ENCODE measurements at places on chromosomes 2 and 18.

DNA sequence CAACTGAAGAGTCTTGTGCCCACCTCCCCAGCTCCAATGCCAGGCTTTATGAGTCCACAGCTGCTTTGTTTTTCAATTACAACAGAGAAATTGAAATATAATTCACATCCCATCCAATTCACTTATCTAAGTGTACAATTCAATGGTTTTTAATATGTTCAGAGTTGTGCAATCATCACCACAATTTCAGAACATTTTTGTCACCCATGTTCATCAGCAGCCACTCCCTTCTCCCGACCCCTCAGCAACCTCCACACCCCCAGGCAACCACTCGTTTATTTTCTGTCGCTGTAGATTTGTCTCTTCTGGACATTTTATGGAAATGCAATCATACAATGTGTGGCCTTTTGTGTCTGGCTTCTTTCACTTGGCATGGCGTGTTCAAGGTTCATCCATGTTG is 23.3 kb downstream of the INHBB start:
- no peak for DNase-seq

DNA sequence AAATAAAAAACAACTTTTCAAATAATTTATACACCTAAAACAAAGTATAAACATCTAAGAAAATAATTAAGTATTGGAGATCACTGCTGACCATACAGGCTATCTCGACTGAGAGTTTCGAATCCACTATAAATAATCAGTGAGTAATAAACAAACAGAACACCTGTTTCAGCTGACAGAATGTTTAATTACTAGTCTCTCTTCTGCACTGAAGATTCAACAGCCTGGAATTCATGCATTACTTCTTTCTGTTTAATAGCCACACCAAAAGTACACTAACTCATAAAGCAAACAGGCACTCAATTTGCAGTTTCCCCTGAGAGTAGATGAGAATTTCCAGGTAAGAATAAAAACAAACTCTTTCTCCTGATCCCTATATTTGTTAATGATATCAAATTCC is 138.5 kb downstream of the RBMS1 start:
- no peak for DNase-seq

DNA sequence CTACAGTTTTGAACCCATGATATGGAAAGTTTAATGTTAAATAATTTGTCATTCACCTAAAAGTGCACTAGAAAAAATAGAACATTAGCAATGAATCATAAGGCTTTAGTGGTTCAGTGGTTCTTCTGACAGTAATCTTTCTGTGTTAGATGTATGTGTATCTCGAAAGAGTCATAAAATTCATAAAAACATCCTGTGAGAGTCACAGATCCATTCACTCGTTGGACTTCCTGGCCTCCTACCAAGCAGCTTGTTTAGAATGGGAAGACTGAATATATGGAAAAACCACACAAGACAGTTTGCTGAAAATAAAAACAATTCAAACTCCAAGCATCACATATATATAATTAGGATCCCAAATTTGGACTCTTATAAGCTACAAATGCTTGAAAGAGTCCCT is 34.8 kb downstream of the ADNP2 start:
- no peak for DNase-seq

- no peak for DNase-seq
These were observed 52.8 kb downstream of the EIF2AK3 start for GRCh38 chr2:88574445-88574844.

GRCh38 chr2:11101430-11101829 is 53.8 kb upstream of the SLC66A3 start:
- no peak for DNase-seq

GRCh38 chr18:51100385-51101120 is 70.5 kb downstream of the SMAD4 start:
- DNase-seq = no peak
